ENCODE measurements at places on chromosomes 1 and 21.

GRCh38 chr1:225650179-225650578 is 2.7 kb downstream of the ENAH start:
- no peak for DNase-seq

- DNase-seq: no peak
Measured at GRCh38 chr1:165747632-165748447, 20.8 kb downstream of the TMCO1 start.

- no peak for DNase-seq
Measured at GRCh38 chr1:22171951-22172715, 29.2 kb upstream of the WNT4 start.

GRCh38 chr21:29550205-29550604 is 251.5 kb downstream of the BACH1 start:
- no peak for DNase-seq

Data from HAP-1 (cell line).